T-helper 9 cell (primary cell): ENCODE measurements at places on chromosomes 6 and 20.
A peak's percentile ranks its signal among the peaks of the same experiment; 100 is the strongest.

GRCh38 chr6:66328200-66328599 is 621.2 kb upstream of the EYS start:
- no peak for DNase-seq

DNA sequence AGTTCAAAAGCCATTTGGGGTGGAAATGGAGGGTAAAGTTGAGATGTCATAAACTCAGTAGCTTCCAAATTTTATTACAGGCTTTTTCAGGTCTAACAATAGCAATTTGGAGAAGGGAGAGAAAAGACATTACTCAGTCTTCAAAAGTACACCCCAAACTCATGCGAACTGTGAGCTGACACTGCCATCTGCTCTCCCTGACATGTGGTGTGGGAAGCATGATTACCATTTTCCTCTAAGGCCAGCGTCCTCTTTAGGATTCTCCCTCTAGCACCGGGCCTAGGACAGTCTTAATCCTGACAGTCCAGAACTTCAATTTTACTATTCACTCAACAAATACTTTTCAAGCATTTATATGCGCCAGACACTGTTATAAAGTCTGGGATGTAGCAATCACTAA is 536.0 kb upstream of the JARID2 start:
- no peak for DNase-seq

DNA sequence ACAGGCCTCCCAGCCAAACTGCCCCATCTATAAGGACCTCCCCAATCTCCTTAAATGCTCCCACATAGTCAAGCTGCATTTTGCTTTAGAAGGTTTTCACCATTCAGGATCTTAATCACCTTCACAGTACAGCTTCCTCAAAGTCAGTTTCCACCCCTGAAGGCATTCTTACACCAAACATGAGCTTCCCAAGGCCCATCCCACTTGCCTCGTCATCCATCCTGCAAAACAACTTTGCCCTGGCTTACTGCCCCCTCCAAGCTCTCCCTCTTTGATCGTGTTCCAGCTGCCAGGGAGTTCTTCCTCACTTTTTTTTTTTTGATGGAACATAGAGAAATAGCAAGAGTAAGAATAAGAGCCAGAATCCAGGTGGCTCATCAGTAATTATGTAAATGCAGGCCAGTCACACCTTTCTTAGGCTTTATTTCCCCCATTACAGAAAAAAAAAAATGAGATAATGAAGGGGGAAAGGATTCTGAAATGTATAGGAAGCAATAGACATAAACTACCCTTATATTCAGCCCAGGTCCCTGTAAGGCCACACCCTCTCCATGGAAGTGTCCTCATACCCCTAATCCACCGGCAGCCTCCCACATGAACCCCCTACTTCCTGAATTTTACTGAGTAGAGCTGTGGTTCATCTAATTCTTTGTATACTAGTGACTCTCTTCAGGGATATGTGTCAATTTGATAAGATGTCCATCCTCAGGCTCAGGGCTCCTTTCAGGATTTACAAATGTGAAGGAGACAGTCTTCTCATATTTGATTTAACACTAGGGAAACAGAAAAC is 12.7 kb downstream of the TRIM27 start:
- DNase-seq: no peak

- no peak for DNase-seq
Measured at GRCh38 chr6:82204020-82204419, 43.5 kb downstream of the IBTK start.

GRCh38 chr20:48805716-48806115 is 22.1 kb downstream of the PREX1 start:
- no peak for DNase-seq

DNA sequence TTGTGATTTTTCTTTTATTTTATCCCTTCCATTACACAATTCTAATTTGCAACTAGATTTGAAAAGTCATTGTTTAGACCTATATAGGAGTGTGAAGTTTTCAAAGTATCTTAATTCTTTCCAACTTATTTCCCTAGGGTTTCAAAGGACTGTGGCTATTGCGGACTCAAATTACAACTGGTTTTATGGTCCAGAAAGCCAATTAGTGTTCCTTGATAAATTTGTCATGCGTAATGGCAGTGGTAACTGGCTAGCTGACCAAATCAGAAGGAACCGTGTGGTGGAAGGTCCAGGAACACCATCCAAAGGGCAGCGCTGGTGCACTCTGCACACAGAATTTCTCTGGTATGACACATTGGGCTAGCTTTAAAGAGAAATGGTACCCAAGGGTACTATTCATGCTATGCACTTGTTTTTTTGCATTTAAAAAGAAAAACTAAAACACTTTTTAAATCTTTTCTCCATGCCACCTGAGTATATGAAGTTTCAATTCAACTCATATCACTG is 27.9 kb upstream of the CALHM6 start:
- no peak for DNase-seq

DNA sequence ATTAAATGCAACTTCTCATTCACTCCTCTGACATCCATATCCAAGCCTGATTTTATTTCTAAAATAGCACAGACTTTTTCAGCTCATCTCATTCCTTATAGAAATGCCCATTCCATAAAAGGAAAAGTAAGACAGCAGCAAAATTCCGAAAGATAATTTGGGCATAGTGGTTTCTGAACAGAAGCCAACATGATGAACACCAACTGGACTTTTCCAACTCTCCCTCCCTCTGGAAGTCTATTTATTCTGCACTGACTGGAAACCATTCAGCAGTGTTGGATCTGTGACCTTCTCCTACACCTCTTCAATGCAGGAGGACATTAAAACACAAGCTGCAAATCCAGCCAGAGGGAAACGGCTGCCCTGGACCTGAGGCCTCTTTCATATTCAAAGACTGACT is 306.2 kb upstream of the NT5E start:
- no peak for DNase-seq

- no peak for DNase-seq
Measured at GRCh38 chr20:48706116-48706656, 121.6 kb downstream of the PREX1 start.

GRCh38 chr20:57543754-57544153 is 17.2 kb upstream of the PCK1 start:
- no peak for DNase-seq

DNA sequence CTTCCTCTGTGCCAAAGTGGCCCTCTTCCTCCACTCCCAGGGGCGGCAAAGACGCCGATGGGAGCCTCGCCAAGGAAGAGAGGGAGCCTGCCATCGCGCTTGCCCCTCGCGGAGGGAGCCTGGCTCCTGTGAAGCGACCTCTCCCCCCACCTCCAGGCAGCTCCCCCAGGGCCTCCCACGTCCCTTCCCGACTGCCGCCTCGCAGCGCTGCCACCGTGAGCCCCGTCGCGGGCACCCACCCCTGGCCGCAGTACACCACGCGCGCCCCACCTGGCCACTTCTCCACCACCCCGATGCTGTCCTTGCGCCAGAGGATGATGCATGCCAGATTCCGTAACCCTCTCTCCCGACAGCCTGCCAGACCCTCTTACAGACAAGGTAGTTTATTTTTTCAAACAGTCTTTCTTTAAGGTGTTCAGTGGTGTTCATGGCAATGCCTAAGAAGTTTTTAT is 64.9 kb downstream of the FNDC1 start:
- no peak for DNase-seq

DNA sequence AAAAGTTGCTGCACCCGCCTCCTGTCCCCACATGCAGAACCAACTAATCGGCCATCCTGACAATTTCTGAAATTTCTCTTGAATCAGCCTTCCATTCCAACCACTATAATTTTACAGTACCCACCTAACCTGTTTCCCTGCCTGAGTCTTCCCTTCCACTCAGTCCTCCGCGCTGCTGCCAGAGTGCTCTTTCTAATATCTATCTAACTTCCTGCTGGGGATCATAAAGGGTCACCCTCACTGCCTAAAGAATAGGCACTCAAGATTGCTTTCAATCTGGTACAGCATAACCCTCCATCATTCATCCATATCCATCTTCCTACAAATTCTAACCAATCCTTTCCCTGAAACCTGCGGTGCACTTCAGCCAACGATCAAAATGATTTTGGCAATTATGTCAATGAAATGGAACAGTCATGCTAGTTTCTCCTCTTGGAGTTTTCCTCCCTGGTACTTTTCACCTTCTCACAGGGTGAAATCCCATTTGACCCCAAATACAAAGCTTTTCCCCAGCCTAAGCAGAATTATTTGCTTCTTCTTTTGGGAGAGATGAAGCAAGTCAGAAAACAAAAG is 117.5 kb upstream of the BEND6 start:
- no peak for DNase-seq

- no peak for DNase-seq
Measured at GRCh38 chr6:154170106-154170505, 131.1 kb downstream of the OPRM1 start.

DNA sequence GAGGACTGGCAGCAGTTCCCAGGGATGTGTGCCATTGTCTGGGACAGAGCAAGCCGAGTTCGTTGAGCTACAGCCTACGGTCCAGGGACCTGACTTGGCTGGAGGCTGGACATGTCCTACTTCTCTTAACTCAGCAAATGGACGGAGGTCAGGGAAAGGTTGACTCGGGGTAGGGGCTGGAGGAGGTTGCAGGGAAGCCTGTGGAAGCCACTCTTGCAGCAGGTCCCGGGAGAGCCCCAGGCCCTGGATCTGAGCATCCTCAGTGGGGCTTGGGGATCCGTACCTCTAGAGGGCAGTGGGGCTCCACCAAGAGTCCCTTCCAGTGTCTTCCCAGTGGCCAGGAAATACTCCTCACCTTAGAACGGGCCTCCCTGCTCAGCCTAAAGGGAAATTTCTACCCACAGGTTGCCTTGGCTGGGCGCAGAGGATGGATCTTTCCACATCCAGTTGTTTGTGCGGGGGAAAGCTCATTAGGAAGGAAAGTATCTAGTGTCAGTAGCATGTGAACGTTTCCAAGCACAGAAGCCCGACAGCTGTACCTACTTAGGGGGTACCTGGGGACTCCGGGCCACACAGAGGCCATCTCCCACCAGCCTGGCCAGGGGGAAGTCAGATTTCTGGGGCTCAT is 170.2 kb downstream of the NFATC2 start:
- DNase-seq: peak; percentile 52

DNA sequence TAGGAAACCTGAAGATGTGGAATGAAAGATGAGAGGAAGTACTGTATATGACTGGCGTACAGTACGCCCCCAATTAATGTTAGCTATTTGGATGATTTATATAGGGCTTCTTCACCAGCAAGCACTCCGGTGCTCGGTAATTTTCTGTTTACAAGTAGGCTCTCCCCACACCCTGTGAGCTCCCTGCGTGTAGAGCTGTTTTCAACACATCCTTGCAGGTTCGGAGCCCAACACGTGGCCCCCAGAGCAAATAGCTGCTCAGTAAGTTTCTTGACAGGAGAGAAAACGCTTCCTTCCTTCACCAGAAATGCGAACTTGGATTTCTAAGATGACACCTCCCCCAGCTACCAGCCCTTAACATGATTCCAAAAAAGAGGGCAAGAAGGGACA is 1.2 kb upstream of the RAB22A start:
- no peak for DNase-seq

DNA sequence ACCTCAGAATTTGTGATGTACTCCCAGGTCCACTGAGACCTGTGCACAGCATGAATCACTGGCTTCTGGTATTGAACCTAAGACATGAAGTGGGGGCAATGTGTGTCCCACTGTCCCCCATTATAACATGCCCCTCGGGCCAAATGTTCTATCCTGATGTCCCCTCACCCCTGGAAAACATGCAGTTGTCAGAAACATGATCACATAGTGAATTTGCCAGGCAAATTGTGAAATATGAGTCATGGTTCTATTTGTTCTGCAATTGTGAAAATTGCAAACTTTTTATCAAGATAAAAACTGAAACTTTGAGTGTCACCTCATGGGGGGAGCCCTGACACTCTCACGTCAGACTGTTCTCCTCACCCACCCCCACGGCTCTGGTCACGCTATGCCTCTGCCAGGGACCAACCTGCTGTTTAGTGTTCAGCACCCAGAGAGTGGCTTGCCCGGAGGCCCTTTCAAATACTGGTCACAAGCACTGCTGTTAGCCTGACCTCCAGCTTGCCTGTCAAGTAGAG is 305.3 kb downstream of the CLIC5 start:
- no peak for DNase-seq

- no peak for DNase-seq
Measured at GRCh38 chr6:147715035-147715434, 206.5 kb downstream of the SAMD5 start.

- no peak for DNase-seq
Measured at GRCh38 chr6:119533603-119534279, 184.2 kb upstream of the MAN1A1 start.

DNA sequence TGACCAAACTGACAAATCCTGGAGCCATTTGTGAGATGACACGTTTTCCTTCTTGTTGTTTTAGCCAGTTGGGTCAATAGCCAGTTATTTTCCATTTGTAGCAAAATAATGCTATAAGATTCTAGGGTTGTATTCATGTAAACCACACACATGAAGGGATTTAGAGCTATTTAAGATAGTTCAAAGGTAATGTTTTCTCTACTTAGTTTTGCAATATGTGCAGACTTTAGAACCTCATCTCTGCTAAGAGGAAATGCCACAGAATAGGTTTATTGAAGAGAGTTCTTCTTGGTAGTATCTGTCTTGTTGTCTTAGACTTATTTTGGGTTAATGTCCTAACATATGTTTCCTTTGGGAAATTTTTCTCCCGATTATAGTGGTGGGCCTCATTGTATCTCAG is 213.5 kb upstream of the RIMS1 start:
- DNase-seq: no peak

DNA sequence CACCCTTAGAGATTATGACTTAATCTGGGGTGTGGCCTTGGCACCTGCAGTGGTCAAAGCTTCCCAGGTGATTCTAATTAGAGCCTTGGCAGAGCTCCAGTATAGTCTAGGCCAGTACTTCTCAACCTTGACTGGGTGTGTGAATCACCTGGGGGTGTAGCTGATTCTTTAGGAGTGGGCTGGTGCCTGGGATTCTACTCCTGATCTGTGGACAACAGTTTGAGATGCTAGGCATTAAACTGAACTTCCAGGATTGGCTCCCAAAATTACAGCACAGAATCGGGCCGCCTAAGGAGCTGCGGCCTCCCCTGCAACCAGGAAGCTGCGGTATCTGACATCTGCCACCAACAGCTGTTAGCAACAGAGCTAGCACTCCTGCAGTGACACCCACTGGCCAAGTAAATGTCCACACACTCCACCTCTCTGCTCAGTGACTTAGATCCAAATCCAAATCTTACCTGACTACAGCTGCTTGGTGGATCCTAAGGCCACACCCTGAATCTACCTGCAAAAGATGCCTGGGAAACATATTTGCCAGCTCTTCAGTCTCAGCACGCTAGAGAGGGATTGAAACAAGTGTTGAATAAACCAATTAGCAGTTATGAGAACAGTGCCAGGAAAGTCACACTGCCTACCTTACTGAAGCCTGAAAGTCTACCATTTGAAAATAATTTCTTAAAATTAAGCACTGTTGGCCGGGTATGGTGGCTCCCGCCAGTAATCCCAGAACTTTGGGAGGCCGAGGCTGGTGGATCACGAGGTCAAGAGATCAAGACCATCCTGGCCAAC is 126.7 kb downstream of the UNC5CL start:
- DNase-seq: no peak

GRCh38 chr20:46178891-46179290 is 60.8 kb downstream of the CD40 start:
- DNase-seq: no peak

GRCh38 chr6:170098428-170099170 is 192.3 kb downstream of the DLL1 start:
- DNase-seq: no peak
